ENCODE measurements at places on chromosomes 11 and 22.

DNA sequence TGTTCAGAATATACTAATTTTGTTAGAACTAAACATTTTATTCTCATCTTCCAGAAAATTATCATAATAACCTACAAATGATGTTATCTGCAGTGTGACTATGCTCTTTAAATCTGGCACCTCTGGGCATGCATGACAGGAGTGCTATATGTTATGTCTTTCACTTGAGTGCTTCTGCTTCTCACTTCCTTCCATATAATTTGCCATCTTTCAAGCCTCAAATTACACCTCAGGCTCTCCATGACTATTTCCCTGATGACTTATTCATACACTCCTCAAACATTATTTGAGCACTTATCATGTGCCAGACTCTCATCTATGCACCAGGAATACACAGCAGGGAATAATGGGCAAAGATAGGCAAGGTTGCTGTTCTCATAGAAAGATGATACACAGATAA lies 219.3 kb upstream of the POU2AF2 start:
- no peak for DNase-seq

DNA sequence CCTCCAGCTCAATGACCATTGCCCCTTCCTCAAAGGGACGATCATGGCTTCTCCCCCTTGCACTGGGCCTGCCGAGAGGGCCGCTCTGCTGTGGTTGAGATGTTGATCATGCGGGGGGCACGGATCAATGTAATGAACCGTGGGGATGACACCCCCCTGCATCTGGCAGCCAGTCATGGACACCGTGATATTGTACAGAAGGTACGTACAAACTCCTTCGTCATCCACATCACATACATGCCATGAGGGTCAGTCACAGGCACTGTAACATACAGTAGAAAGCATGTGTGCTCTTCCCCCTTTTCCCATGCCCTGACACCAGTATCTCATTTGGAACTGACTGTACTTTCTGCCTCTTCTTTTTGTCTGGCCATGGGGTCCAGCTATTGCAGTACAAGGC lies 4.0 kb downstream of the TAF10 start:
- no peak for DNase-seq

DNA sequence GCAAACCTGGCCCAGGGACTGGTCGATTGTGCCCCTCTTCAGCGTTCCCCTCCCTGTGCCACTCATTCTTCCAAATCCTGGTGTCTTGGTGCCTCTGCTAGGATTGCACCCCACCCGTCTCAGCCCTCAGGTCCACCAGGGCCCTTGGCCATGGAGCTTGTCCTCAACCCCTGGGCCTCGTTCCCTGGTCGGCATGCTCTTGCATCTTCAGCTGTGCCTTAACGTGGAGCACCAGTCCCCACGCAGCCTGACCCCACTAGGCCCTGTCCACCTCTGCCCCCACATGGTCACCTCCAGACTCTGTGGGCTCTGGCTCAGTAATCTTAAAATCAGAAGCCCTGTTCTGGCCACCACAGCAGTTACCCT lies 61.1 kb downstream of the OSBP2 start:
- no peak for DNase-seq

DNA sequence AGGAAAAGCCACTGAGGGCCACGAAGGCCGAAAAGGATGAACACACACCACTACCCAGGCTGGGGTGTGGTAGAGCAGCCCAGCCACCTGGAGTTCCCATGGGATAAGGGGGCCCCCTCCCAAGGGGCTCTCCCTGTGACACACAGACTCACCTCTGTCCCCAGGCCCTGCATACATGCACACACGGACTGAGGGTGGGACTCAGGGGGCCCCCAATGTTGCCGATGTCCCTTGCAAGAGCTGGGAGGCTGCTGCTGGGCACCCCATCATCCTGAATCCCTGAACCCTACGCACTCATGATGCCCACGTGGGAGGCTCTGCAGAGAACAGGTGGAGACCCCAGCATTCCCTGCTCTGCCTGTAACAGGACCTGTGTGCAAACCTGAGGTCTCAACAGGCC lies 14.5 kb downstream of the SHANK2 start:
- DNase-seq = no peak

DNA sequence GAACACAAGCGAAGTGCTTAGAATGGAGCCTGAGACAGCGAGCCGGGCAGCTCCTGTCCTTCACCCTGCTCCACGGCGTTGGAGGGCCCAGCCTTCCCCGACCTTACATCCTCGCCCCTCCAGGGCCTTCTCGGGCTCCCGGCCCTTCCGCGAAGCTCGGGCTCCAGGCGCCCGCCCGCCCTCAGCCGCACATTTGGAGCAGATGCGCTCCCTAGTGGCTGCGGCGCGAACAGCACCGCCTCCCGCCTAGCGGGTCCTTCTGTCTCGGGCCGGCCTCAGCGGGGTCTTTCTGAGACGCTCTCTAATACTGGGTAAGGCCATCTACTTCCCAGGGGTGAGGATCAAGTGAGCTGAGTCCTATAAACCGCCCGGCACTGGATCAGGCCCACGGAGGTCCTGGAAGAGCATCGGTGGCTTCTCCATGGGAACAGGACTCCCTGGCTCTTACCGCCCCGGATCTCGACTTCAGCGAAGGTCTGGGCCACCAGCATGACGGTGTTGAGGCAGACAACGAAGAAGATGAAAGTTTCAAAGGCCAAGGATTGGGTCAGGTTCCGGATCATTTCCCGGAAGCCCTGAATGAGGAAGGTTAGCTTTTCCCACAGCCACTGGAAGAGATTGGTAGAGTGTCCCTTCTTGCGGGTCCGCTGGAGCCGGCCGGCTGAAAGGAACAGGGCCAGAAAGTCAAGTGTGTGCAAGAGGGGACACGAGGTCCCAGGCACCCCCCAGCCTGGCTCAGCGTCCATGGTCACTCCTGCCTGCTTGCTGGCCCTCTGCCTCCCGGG lies 3.7 kb downstream of the CATSPER1 start:
- DNase-seq = peak; percentile 65

GRCh38 chr11:76008474-76008873 lies 193.5 kb downstream of the UVRAG start:
- DNase-seq = no peak

GRCh38 chr11:83948200-83948599 lies 662.0 kb upstream of the CCDC90B start:
- DNase-seq = no peak

DNA sequence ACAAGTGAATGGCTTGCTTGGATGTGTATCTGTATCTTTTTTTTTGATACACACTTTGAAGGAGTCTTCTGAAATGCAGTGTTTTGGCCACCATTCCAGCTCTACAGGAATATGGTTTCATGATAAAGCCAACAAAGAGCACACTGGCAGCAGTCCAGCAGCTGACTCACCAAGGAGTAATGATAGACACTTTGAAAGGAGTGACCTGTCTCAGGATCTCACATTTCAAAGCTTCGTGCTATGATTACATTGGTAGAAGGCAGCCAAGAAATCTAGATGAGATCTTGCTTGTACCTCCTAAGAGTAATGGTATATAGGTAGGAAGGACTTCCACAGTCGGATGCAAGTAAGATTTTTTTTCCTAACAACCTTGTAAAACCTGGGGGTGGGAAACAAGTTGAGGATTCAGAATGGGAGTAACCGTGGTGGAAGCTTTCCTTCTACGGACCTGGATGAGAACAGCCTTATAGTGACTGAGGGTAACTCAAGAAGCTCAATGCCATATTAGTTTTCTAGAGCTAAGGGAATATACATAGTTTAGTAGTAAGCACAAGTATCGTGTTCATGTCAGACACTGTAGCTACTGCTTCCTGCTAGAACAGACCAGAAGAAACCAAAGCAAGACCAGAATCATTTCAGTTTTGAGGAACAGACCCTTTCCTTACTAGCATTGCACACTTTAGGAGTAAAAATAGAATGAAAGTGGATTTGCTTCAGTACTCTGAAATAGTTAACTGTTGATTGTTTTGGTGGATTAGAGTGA lies 25.0 kb downstream of the MTMR3 start:
- no peak for DNase-seq

DNA sequence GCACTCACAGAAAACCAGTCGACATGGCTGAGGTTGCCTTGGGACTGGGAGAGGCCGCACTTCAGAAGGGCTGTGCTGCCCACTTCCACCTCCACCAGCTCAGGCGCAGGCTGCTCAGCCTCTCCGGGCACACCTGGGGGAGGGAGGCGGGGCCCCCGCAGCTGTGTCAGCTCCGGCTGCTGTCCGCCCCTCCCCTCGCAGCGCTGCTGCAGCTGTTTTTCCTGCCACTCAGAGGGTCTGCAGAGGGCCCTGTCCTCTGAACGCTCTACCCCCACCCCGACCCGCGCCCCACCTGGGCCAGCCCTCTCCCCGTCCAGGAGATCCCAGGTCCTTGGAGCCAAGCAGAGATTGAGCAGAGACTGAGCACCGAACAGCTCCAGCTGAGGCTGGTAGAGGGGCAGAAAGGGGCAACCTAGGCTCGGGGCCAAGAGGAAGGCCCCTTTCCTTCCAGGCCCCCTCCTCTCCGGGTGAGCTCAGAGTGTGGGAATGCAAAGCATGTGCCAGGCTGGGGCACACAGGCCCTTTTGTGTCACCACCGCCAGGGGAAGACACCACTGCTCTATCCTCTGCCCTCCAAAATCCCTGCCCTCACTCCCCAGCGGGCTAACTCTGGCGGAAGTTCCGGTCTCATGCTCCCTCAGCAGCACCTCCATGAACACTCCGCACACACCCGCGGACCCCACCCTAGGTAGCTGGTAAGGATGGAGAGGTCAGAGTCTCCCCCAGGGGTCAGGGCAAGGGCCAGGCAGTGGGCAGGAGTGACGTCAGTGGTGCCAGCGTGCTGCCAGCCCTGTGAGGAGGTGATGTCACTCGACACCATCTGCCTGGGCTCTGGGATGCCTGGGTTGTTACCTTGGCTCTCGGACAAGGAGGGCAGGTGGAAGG lies 1.6 kb downstream of the MCAM start:
- no peak for DNase-seq

DNA sequence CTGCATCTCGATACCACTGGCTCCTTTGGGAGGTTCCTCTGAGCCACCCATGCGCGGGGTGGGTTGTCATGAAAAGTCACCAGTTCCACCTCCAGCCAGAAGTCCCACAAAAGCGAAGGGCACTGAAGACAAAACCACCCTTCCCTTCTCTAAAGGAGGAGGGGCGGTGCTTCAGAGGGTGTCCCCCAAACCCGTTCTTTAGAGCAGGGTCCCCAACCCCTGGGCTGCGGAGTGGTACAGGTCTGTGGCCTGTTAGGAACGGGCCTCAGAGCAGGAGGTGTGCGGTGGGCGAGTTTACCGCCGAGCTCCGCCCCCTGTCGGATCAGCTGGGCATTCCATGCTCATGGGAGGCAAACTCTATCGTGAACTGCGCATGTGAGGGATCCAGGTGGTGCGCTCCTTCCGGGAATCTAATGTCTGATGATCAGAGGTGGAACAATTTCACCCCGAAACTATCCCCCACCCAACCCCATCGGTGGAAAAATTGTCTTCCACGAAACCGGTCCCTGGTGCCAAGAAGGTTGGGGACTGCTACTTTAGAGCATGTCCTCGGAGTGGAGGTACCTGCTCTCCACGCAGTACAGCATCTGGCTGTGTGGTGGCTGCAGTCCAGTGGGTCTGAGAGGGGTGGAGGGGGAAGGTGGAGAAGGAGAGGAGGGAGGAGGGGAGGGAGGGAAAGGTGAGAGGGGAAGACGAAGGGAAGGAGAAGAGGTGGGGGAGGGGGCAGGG lies 72.9 kb upstream of the SEPTIN5 start:
- DNase-seq = no peak

DNA sequence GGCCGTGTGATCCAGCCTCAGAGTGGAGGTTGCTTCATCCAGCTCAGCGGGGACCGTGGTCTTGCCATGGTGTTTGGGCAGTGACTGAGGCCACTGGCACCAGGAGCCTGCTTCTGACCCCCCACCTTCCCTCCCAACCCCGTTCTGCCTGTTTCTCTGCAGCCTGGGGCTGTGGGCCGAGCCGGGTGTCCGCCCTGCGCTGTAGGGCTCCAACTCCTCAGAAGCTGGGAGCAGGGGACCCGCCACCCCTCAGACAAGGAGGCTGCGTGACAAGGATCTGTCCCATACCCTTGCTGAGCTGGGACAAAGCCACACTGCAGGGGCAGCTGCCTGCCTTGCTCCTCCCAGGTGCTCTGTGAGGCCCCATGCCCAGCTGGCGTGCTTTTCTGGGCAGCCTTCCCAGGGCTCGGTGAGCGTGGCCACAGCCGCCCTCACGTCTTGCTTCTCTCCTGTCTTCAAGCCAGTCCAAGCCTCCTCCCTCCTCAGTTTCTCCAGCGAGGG lies 11.7 kb upstream of the ARFGAP3 start:
- DNase-seq = no peak

- no peak for DNase-seq
Measured at GRCh38 chr22:24105013-24105360, 76.3 kb upstream of the SUSD2 start.

- no peak for DNase-seq
Measured at GRCh38 chr11:102117472-102118113, 7.3 kb downstream of the YAP1 start.

GRCh38 chr22:32874976-32875375 lies 73.5 kb downstream of the TIMP3 start:
- no peak for DNase-seq

- no peak for DNase-seq
Measured at GRCh38 chr11:85947431-85948272, 92.5 kb downstream of the CCDC83 start.

GRCh38 chr22:44974454-44974853 lies 35.4 kb downstream of the PHF21B start:
- DNase-seq = no peak

DNA sequence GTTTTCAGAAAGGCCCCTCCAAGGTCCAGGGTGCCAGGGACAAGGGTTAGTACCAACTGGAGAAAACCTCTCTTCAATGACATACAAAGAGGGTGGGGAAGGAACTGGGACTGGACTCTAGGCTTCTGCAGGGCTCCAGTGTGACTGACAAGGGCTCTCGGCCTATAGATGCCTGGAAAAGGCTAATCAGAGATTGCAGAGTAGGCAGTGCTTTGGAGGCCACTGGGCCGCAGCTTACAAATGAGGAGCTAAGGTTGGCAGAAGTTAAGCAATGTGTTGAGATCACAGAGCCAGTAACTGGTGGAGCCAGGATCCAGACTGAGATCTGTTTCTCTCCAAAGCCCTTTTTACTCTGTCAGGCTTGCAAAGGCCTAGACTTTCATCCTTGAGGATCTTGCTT lies 7.4 kb upstream of the DGKZ start:
- no peak for DNase-seq

DNA sequence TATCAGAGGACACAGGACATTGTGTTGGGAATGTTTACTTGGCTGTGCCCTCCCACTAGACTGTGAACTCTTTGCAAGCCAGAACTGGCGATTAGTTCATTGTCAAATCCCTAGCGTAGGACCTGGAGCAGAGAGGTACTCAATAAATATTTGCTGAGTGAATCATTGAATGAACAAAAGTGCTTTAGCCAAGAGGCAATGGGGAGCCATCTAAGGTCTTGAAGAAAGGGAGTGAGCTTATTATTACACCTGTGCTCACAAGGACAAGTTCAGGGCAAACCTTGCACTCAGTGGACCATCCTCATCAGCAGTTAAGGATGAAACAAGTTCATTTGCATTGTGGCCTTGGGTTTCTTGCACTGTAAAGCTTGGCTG lies 1.1 kb upstream of the RASSF10 start:
- no peak for DNase-seq

GRCh38 chr11:369336-370018 lies at the start of gene B4GALNT4:
Gene B4GALNT4, plus strand, starts transcription at chr11:369499. Its CDS starts 305 bp downstream, at chr11:369804.
- no peak for DNase-seq

Measured in stimulated activated CD8-positive, alpha-beta memory T cell treated with anti-CD3 and anti-CD28 coated beads, Interleukin-7, amount 100 ng/mL, for 1 hour (primary cell).